Activated CD4-positive, CD25-positive, alpha-beta regulatory T cell treated with anti-CD3 and anti-CD28 coated beads, Interleukin-2, amount 50 U/mL, for 24 hours (primary cell): ENCODE measurements at places on chromosomes 13 and 19.
A peak's percentile ranks its signal among the peaks of the same experiment; 100 is the strongest.

DNA sequence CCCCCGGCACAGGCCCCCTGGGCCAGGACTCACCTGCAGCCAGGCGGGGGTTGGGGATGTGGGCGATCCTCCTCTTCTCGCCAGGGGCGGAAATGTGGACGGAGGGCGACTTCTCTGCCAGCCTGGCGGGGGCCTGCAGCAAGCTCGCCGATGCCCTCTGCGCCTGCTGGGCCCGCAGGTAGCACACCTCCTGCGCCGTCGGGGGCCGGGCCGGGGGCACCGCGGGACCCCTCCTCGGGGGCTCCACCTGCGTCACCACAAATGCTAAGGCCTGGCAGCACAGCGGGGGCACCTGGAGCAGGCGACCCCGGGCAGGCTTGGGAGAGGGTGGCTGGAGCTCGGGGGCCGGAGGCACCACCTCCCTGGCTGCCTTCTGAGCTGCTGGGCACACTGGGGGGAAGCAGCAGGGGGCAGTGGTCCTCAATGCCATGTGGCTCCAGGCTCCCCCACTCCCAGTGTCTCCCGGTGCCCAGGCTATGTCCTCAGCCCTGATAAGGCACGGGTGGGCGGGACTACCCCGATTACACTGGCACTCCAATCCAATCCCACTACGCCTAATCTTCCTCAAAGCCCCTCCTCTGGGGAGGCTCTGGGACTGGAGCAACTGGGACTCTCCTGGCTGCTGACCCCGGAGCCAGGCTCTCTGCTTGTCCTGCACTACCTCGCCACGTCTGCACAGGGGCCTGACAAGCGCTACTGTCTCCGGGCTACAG lies 11.6 kb upstream of the ATP8B3 start:
- no peak for ATAC-seq

DNA sequence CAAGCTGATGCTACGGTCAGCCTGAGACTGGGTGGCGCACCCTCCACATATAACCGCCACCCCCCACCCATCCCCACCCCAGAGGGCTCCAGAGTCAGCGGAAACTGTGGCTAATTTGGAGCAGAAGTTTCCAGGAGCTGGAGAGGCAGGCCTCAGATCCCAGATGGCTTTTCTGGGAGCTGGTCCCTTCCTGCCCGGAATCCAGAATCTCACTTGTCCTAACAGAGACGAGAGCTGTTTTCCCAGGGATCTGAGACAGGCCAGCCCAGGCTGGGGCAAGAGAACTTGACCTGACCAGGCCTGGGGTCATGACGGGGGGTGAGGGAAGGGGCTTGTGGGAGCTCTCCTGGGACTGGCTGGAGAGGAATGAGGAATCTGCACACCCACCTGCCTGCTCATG lies 6.5 kb downstream of the EPHX3 start:
- no peak for ATAC-seq

DNA sequence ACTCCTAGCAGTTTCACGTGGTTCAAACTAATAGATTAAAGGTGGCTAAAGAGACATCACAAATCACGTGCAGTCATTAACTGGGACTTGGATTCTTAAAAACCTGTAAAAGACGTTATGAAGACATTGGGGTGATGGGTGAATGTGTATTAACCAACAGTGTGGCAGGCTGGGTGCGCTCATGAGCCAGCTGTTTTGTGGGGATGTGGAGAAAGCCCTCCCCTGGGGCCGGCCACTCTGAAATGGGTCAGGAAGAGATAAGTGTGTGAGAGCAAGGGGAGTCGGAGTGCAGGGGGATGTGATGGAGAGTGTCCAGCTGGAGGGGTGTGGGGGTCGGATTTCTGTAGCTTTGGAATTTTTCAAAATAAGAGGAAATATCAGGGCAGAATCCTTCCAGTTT lies 10.4 kb downstream of the UPF1 start:
- no peak for ATAC-seq

- no peak for ATAC-seq
Measured at GRCh38 chr19:1070931-1071791, 4.2 kb downstream of the ARHGAP45 start.

- no peak for ATAC-seq
Measured at GRCh38 chr13:23701636-23702035, 131.4 kb downstream of the TNFRSF19 start.

DNA sequence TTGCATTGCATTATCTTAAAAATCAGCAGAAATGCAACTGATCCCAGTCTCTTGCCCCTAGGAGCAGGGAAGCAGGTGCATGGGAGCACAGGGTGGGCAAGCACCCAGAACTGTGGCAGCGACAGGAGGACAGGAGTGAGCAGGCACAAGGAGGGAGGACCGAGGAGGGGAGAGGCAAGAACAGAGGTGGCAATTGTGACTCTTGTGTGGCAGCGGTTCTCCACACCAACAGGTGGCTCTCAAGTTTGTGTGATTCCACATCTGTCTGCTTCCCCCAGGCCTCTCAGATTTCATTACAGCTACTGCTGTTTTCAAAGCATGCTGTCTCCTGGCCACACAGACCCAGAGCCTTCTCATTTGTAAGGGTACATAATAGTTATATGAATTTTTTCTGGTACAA lies 108.5 kb downstream of the STK24 start:
- no peak for ATAC-seq

DNA sequence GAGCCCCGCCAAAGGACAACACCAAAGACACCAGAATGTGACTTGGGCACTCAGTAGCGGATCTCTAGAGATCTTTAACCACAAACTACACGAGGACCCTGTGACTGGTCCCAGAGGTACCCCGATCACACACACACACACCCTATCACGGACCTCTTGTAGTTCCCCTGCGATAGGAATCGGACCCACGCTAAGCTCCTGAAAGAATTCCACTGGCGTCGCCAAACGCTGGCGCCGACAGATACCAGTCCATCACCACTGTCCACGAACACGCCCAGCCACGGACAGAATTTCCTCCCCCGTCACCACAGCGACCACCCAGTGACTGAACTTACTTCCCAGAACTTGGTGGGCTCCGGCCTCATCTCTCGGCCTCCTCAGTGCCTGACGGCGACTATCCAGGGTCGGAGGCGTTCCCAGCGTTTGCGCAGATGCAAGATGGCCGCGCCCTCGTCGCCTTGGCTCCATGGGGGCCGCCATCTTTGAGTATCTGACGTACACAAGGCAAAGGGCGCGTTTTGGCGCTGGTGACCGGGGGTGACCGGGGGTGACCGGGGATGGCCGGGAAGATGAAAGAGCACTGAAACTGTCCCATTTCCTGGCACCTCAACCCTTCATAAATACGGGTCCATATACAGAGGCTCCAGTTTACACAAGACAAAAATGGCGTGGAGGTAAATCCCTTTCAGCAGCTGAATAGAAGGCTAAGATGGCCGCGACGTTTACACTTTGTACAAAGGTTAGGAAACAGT lies at the start of gene ZNF615:
ZNF615 (minus strand) TSS at position 406 of the 752 bp plus-strand sequence. CDS start 4,500 bp downstream, outside the sequence.
- peak; percentile 96 for ATAC-seq

DNA sequence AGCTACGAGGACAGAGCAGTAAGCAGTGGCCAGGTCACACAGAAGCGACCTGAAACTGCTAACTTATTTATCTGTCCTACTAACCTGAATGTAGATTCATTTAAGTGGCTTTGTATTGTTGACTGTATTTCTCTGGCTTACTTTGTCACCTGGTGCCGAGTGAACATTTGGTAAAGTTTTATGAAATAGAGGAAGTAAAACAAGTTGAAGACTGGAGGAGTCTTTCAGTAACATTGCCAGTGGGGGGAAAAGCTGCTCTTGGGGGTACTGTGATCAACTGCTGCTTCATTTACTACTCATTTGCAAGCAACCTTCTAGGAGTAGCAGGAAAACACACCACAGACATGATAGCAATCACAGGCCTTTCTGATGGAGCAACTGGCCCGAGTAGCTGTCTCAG lies 615.0 kb downstream of the FGF9 start:
- ATAC-seq: no peak

- ATAC-seq: no peak
Measured at GRCh38 chr13:100269837-100270236, 180.9 kb downstream of the PCCA start.

GRCh38 chr19:57978586-57979289 lies 4.4 kb upstream of the C19orf18 start:
- no peak for ATAC-seq

- ATAC-seq: no peak
Measured at GRCh38 chr13:44903574-44903985, 85.7 kb downstream of the NUFIP1 start.

GRCh38 chr19:2353887-2354592 lies 6.0 kb upstream of the TMPRSS9 start:
- ATAC-seq: no peak

DNA sequence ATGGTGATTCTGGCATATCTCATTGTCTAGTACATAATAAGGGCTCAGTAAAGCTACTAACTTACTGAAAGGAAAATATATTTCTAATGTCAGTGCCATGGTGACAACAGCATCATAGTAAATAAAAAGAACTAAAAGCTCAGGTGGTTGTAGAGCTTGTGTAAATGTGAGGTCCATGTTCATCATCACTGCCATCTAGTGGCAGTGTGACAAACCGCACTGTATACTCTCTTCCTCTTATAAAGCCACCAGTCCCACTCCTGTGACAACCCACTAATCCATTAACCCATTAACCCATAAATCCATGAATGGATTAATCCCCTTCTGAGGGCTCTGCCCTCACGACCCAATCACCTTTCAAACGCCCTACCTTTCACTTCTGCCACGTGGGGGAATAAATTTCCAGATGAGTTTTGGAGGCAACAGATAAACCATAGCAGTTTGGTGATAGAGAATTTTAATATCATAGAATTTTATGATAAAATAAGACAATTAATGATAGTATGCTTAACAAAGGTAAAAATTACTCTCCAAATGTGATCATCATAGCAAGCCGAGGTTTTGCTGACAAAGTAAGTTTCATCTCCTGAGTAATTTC lies 160.4 kb upstream of the SGCG start:
- no peak for ATAC-seq

DNA sequence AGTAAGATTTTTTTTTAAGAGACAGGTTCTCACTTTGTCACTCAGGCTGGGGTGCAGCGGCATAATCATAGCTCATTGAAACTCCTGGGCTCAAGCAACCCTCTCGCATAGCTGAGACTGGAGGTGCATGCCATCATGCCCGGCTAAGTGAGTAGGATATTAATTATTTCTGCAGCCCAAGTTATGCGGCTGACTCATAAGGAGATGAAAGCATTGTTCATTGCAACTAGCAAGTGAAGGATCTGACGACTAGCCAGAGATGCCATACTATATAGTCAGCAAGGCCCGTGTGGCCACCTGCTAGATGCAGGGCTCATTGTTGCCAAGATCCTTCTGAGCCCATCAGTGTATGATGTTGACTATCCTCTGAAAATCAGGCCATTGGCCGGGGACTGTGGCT lies 45.2 kb downstream of the ABCC4 start:
- ATAC-seq: no peak

GRCh38 chr13:65964672-65965071 lies 1265.5 kb downstream of the PCDH9 start:
- no peak for ATAC-seq

DNA sequence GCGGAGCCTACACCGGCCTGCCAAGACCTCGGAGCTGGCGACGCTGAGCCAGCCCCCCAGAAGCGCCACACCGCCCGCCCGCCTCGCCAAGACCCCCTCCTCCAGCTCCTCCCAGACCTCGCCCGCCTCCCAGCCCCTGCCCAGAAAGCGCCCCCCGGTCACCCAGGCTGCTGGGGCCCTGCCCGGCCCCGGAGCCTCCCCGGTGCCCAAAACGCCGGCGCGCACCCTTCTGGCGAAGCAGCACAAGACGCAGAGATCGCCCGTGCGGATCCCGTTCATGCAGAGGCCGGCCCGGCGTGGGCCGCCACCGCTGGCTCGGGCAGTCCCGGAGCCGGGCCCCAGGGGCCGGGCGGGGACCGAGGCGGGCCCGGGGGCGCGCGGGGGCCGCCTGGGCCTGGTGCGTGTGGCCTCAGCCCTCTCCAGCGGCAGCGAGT lies 10.2 kb downstream of the C19orf25 start:
- peak; percentile 5 for ATAC-seq
